ENCODE measurements at places on chromosomes 3 and 15.

DNA sequence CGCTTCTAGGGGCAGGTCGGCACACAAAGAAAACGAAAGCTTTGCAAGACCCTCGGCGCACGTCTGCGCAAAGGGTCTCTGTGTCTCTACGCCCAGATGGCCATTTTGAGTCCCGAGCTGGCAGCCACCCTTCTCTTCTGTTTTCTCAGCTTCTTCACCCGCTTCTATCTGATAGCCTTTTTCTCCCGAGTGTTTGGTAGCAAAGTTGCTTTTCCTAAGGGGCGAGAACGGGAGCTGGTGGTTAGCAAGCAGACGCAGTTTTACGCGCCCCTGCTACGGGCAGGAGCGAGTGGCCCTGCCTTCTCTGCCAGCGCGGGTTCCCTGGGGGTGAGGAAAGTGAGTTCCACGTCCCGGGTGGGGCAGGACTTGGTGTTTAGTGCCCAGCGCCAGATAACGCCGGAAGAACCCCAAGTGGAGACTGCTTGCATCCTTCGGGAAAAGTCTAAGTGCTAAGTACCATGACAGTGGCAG is 2.9 kb upstream of the MKRN2 start:
- peak; percentile 62 for DNase-seq

GRCh38 chr3:13828501-13829265 is 51.2 kb downstream of the WNT7A start:
- DNase-seq: no peak

GRCh38 chr3:179961703-179962078 is 75.0 kb downstream of the PEX5L start:
- no peak for DNase-seq

DNA sequence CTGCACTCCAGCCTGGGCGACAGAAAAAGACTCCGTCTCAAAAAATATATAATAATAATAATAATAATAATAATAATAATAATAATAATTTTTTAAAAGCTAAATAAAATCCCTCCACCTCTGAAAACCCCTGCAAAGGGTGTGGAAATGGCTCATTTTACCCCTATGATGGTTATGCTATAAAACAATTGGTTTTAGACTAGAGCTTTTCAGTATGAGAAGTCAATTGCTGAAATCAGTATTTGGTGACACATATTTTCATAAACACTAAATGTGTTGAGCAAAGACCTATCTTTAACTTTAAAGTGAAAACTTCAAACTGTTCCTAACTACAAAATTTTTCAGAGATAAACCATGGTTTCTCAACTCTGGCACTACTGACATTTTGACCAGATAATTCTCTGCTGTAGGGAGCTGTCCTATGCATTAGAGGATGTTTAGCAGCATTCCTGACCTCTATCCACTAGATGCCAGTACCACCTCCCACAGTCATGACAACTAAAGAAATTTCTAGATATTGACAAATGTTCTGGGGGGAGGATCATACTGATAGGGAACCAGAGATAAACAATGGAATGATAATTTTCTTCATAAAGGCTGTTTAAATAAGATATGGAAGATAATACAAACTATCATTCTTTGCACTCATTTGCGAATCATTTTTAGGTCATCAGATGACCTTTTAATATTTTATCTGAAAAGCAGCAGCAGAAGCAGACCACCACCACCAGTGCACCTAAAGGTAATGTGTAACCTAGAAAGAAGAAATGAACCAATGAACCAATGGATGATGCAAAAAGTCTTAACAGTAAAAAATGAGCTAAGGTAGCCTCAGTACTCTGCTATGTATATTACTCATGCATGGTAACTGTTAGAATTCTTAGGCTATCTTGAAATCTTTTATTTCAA is 13.8 kb downstream of the PTPN9 start:
- DNase-seq: no peak
